Sigmoid colon (tissue), 7 donors: ENCODE measurements at places on chromosomes 1 and 21. TPM values are rescaled to one million over a fixed set of nuclear protein-coding genes. Genes with fewer than 3 reads are reported as not detected.

GRCh38 chr21:33568448-33568847 lies 20.0 kb downstream of the DONSON start:
- no peak for DNase-seq

- DNase-seq, result no peak
These were observed 333.0 kb upstream of the KAZN start for GRCh38 chr1:14265495-14265894.

DNA sequence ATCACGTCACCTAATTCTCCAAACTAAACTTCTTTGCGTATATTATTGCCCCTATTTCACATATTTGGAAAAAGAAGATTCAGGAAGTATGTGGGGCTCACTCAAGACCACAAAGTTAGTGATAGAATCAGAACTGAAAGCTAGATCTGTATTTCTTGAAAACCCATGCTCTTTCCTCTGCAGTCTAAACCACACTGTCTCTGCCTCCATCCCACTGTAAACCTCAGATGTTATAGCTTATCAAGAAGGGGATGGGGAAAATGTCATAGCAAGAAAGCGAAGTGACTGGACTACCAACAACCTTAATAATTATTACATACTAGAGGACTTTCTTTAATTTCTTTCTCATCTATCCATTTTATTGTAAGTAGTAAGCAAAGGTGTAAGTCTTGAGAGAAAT lies 257.7 kb upstream of the SGIP1 start:
- no peak for DNase-seq

DNA sequence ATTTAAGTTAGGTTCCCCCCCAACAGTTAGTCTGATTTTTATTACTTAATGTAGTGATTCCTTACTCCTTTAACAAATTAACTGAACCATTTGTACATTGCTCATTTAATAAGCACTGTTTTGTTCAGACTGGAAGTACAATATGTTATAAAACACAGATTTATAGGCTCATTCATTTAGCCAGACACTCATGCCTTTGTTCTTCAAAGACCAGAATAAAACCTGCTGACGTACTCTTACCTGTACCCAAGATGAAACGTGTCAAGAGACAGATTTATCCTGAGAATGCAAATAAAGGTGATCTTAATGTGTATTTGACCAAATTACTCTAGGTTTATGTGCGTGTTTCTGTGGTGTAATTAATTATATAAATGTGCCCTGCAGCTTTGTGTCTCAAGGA lies 92.8 kb downstream of the INTS7 start:
- no peak for DNase-seq

DNA sequence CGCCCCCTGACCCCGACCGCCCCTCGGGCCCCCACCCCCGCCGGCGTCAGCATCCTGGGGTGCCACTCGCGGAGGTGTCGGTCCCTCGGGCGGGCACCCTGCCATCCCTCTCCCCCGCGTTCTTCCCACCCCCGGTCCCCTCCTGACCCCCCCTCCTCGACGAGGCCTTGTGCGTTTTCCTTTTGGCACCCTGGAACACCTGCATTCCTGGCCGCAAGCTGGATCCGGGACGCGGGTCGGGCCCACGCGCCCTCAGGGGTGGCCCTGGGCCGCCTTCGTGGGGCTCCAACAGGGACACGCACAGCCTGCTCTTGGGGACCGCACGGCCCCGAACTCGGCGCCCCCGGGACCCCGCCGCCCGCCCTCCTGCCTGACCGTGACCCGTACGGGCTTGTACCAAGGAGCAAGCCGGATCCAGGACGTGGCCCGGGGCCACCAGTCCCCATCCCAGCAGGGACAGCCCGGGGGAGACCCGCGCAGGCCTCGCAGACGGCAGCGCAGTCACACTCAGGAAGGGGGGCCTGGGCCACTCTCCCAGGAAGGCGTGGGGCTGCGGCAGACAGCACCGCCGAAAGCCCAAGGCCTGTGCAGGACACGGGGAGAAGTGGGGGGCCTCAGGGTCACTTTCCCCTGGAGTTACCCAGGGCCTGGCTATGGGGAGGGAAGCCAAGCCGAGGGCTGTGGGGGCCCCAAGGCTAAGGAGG lies 579 bp upstream of the SLC19A1 start:
- peak; percentile 74 for DNase-seq

GRCh38 chr1:203476216-203476814 lies 709 bp downstream of the PRELP start:
- no peak for DNase-seq

DNA sequence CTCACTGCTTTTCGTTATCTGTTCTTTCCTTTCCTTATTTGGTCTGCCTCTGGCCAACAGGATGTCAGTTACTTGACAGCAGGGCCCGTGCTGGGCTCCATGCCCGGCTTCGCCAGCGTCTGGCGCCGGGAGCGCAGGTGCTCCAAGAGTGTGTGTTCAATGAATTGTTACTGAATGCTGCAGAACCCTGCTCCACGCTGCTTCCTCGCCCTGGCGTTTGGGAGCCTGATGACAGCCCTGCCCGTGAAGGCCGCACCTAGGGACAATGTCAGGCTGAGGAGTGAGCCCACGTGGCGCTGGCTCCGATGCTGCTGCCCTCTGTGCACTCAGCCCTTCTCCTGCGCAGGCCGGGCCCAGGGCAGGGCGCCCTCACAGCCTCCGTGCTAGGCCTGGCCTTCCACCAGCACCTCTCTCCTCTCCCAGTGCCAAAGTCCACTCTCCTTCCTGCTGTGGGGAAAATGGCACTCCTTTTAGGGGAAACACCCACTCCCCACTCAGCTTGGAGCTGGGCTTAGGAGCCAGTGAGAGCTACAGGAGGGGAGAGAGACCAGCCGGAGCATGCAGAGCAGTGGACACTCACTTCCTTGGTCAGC lies 51.4 kb downstream of the ACBD3 start:
- DNase-seq, result peak; percentile 77

GRCh38 chr1:89808441-89809117 lies 12.3 kb upstream of the LRRC8D start:
- DNase-seq, result no peak

DNA sequence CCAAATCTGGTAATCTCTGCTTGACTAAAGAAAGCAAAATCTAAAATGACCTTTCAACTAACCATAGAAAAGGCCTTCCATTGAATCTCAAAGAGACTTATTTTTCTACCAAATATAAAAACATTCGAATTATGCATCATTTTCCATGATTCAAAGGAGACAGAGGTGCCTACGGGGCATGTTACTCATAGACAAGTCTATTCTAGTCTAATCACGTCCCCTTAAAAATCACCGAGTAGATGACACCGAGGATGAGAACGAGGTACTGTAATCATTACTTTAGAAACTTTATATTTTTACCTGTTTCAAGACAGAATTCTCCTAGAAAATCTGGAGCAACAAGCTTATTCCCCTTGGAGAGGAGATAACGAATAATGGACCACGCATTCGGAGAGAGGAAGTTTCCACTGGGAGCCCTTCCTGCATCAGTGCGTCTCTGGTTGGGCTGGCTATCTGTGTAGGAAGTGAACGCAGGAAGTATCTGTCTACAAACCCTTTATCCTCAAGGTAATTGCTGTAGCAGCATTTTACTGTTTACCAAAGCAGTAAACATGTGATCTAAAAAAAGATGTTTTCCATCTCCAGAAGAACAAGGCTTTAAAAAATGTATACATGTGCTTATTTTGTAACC lies 9.5 kb downstream of the ERG start:
- no peak for DNase-seq

DNA sequence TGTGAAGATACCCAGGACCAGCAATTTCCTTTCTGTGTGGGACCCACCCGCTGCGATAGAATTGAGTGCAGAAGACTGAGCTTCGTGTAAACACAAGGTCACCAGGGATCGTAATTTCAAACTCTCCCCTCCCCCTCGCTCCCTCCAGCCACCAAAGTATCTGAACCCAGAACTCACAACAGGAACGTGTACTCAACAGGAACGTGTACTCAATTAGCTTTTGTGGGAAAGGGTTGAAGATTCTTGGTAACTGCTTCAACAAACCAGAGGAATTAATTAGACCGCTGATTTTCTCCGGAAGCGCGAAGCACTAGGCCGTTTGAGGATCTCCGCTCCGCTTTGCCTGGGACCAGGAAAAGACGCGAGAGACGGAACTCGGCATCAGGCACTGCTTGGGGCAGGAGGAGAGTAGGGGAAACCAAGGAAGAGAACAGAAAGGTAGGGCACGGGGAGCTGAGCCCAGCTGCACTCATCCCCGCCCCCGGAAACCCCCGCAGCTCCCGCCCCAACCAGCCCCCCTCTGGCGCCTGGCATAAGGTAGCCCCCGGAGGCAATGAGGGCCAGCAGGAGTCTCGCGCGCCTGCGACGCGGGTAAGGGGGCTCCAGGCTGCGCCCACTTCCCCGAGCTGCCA lies 453 bp downstream of the DRAM2 start:
- no peak for DNase-seq

DNA sequence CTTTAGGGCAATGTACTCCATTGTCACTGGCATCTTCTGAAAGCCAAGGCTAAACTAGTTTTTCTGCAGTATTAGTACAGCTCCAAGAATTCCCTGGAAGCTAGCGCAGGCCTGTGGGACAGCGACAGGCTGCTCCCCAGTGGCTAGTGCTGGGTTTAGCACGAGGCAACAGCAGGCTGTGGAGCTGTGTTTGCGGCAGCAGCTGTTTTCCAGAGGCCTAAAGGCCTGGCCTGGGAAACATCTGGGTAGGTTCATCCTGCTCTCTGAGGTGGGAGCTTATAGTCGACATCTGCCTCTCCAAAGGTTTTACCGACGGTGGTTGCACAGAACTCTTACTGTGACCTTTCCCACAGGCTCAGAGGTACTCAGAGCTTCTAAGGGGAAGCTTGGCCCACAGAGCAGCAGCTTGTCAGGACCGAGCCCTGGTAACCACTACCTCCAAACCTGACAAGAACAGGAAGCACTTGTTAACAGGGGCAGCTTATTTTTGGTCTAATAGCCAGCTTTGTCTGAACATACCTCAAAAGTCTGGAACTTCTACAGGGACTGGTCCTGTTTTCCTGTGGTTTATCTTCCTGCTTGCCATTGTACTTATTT lies 17.2 kb downstream of the CC2D1B start:
- DNase-seq, result no peak

DNA sequence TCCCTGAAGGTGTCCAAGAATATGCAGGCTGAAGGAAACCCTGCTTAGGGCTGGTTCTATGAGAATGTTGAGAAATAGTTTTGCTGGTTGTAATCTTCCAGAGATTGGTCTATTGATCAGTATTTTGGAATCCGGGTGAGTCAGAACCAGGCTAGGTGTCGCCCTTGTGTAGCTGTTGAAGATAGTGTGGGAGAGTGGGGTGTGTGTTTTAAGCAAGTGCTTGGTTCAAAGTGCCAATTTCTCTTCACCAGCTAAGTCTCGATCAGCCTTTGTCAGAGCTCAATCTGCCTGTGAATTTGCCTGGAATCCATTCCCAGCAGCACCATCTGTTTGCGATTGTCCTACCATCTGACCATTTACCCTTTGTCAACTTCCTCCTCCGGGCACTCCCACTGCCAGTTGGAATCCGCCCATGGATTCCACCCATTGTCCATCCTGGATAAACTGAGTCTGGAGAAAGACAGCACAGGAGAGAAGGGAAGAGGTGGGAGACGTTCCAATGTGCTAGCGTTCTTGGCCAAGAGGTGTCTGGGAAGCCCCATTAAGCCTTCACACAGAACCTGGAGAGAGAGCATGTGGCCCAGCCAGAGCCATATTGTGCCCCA lies 59.4 kb upstream of the CYP2J2 start:
- no peak for DNase-seq

DNA sequence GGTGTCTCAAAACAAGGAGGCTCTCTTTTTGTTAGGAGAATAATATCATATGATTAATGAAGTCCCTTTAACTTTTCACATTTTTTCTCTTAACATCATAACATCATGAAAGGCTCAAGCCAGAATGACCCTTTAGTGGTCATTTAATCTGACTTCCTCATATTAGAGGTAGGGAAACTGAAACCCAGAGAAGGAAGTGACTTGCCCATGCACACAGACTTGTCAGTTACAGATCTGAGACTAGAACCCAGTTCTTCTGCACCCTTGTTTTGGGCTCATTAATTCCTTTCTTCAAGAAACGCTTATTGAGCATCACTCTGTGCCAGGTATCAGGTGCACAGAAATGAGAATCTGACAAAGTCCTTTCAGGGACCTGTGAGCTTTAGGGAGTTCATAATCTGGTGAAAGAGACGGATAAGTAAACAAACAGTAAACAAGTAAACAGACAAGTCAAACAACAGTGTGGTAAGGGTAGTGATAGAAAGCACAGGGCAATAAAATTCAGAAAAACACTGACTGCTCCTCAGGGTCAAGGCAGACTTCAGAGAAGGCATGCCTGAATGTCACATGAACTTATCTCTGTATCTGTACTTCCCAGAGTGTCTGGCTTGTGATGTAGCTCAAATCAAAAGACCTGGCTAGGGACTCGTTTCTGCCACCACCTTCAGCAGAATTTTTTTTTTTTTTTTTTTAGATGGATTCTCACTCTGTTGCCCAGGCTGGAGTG lies 38.3 kb upstream of the OSBPL9 start:
- DNase-seq, result no peak

DNA sequence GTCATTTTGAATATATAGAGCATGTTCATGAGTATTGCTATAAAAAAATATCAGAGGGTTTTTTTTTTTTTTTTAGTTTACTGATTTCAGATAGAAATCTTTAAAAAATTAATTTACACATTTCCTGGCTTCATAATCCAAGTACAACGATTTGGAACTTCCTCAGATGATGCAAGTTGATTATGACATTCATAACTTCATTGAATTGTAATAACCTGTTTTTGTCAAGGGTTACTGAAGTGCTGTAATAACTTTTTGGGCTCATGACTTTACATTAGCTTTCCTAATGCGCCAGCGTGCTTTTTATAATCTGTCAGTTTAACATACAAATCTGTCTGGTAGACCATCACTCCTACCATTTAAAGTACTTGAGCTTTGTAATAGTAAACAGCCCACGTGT lies 81.3 kb downstream of the SASS6 start:
- DNase-seq, result no peak

- no peak for DNase-seq
These were observed 61.3 kb upstream of the BACH1 start for GRCh38 chr21:29237110-29238052.

DNA sequence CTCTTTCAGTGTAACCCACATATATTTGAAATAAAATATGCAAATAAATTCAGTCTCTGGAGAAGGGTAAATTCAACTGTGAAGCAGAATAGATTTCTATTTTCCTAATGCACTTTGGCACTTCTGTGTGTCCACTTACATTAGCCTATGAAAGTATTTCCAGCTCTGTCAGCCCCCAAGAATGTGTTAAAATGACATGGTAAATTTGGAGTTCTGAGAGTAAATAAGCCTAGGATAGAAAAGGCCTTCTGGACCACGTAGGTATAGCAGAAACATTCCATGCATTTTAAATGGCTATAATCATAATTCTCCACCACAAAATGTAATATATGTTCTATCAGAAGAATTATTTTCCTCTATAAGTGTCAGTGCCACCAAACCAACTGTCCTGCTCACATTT lies 276.2 kb downstream of the NEGR1 start:
- no peak for DNase-seq

The CSMD2 gene
- polyA plus RNA-seq, result under 0.01 TPM

The NBPF6 gene
- polyA plus RNA-seq, result 0.20 TPM

The AJAP1 gene
- polyA plus RNA-seq, result 0.60 TPM

The CRYAA gene
- not detected for polyA plus RNA-seq

The NOS1AP gene
- polyA plus RNA-seq, result 3.5 TPM

The PRAMEF4 gene
- not detected for polyA plus RNA-seq

The NHLH2 gene
- polyA plus RNA-seq, result not detected

The RHOU gene
- polyA plus RNA-seq, result 58.7 TPM

The SRP9 gene
- polyA plus RNA-seq, result 513 TPM

The UBXN10 gene
- polyA plus RNA-seq, result 2.9 TPM

The TNFRSF8 gene
- polyA plus RNA-seq, result 0.92 TPM
